ENCODE measurements at places on chromosomes 5 and 9.

- DNase-seq = no peak
Measured at GRCh38 chr5:69341520-69342161, 9.0 kb upstream of the CCDC125 start.

DNA sequence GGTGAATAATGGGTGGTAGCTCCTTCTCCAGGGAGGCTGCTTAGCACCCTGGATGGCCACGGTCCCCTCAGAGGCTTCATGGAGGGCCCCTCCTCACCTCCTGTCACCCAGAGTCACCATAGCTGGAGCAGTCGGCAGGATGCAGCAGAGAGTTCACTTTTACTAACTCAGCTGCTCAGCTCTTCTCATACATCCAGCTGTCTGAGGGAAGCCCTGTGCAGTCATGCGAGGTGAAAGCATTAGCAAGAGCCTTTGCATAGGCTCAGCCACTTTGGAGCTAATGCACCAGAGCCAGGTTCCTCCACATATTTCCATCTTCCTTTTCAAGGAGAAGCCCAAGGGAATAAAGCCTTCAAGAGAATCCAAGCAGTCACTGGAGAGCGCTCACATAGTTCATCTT, 499.2 kb downstream of the BNC2 start:
- no peak for DNase-seq

- DNase-seq = peak; percentile 58
Measured at GRCh38 chr9:93094658-93095204, 1.3 kb upstream of the CARD19 start.

DNA sequence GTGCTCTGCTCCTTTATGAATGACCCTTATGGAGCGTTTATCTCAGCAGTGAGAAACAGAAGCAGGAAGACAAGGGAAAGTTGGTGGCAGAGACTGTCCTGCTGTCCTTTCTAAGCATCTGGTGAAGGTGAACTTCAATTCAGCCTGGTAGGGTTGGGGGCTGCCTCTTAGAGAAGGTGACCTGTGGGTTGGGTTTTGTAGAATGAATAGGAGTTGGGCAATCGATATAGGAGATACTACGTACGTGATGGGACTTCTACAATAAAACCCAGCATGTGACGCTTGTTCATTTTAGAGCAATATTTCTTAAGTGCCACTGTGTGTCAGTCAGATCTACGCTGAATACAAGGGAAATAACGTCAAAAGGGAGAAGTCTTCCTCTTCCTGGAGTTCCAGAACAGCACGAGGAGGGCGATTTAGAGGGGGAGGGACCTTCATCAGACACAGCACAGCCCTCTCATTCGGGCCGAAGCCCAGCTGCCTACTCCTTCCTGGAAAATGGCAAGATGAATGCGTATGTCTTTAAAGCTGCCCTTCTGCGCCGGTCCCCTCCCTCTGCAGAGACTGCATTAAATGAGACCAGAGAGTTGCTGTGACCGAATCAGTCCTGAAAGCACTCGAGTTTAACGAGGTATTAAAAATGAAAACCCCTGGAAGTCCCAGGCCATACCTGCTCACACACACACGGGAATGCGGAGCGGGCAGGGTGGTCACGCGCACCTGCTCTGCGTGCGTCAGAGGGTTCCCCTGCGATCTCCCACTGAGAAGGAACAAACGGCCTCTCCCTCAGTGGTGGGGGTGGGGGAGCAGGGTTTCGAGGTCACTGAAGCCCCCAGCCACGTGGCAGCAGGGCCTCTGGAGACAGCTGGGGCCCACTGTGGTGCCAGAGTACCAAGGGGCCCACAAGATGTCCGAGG, 85.3 kb upstream of the SARDH start:
- DNase-seq = no peak

DNA sequence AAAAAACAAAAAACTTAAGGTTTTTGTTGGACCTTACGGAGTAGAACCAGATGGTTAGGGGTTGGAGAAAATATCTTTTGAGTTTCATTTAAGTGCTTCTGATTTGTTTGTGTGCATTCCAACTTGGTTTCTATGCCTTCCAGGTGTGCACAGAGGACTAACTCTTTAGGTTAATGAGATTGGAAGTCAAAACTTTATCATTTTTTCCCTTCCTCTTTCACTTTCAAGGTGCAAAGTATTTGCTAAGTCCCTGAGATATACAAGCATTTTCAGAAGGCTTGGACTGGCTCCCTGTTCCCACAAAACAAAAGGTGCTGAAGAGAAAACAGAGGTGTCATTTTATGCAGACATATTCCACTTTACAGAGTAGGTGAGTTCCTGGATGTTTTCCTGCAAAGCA, 30.3 kb upstream of the CER1 start:
- DNase-seq = no peak

DNA sequence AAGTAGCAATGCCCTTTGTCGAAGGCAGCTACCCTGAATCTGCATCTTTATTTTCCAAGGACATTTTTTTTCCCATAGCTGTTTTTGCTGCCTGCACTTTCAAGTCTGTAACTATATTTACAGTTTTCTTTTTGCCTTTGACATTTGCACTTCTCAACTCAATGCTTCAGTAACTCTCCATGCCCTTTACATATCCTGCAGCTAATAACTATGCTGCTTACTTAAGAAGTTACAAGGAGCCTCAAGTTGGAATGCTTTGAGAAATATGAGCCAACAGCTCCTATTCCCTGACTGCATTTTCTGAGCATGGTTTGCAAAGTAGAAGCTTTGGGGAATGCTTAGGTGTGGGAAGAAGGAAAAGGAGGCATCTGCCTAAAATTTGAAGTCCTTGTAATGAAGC, 194.8 kb upstream of the TRPC7 start:
- DNase-seq = no peak

- no peak for DNase-seq
Measured at GRCh38 chr5:132458651-132459030, 31.9 kb downstream of the IRF1 start.

DNA sequence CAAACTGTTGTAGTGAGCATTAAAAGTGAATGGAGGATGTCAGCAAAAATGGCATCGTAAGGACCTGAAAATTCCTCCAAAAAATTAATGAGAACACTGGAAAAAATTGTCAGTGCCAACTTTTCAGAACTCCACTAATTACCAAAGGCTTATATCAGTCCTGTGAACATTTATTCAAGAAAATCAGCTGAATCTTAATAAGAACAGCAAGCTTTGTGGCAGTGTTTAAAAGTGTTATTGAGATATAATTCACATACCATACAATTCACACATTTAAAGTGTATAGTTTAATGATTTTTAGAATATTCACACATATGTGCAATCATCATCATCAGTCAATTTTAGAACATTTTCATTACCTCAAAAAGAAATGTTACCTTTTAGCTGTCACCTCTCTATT, 57.6 kb downstream of the G3BP1 start:
- no peak for DNase-seq

DNA sequence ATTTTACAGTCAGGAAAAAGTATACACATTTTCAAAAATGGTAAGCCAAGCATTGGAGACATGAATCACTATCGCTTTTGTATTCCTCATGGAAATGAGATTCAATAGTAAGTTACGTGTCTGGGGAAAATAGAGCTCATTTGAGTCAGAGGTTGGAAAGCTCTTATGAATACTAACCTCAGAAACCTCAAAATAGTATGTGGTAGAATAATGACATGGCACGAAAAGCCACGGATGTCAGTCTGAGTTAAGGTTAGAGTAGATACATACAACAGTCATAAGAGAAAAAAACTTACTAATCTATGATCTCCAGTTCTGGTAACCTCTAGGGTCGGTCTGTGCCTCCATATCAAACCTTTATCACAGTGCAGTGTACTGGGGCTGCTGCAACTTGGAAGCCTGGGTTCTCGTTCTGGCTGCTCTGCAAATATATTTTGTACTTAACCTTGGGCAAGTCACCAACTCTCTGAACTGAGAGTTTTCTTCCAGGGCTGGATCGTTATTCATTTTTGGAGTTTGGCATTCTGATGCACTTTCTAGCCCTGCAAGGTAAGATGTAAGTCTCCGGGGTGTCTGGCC, 31.8 kb downstream of the MAP1B start:
- DNase-seq = peak; percentile 87

DNA sequence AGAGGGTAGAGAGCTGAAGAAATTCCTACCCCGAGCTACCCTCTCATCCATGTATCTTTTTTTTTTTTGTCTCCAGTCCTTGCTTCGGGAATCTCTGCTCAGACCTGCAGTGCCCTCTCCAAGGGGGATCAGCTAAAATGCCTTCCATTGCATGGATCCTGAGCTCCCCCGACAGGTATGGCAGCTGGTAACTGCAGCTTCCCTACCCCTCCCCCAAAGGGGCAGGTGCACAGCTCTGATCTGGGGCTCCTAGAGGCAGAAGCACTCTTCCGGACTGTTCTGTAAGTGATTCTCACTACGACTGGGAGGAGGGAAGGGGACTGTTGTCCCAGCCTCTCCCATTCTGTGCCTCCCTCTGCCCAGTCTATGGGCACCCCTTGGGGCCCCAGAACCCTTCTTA, 169.6 kb downstream of the MELK start:
- DNase-seq = no peak

DNA sequence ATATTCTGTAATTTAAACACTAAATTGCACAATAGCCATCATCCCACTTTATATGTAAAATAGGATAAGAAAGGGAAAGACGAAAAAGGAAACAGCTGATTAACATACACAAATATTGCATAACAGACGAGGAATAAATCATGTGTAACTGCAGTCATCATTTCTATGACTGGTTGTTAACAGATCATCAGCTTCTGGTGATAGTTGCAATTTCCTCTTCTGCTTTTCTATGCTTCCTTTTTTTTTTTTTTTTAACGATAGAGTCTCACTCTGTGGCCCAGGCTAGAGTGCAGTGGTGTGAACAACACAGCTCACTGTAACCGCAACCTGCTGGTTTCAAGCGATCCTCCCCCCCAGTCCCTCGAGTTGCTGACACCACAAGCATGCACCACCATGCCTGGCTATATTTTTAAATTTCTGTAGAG, 22.5 kb upstream of the JAKMIP2 start:
- DNase-seq = peak; percentile 90
